Ascending aorta (tissue), 2 donors: ENCODE measurements at places on chromosomes 16 and 17. TPM values are rescaled to one million over a fixed set of nuclear protein-coding genes. Genes with fewer than 3 reads are reported as not detected.

Gene STH
- not detected for total RNA-seq

Gene METTL16
- 15.3 TPM for total RNA-seq

Gene ZG16B
- total RNA-seq: not detected

Gene TBC1D3H
- not detected for total RNA-seq

Gene CMTM4
- 20.1 TPM for total RNA-seq

Gene CDH16
- not detected for total RNA-seq

Gene WFIKKN1
- not detected for total RNA-seq

Gene SETD1A
- total RNA-seq: 8.3 TPM

Gene SLC16A5
- 101 TPM for total RNA-seq

- DNase-seq: no peak
- no peak overlapping the region for H3K27ac ChIP-seq
- no peaks in the 10 kb centered on the region for H3K4me1 ChIP-seq
- no peaks in the 10 kb centered on the region for H3K27me3 ChIP-seq
Observed at GRCh38 chr17:14133104-14133503, 63.8 kb downstream of the COX10 start.

DNA sequence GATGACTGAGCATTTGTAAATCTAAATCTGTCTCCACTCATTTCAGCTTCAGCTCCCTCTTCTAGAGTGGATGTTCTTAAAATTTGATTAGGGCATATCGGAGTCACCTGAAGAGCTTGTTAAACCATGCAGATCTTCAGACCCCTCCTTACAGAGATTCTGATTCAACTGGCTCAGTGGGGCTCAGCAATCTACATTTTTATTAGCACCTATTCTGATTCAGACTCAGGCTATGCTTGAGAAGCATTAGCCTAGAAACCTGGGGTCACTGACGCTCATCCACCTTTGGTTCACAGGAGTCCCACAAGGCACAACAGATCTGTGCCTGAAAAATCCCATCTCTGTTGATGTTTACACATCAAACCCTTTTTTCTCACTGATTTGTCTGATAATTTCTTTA, 365.6 kb downstream of the GRIN2A start:
- no peak overlapping the region for H3K4me3 ChIP-seq
- H3K36me3 ChIP-seq: no peaks in the 10 kb centered on the region
- no peak for DNase-seq
- H3K27me3 ChIP-seq: no peaks in the 10 kb centered on the region
- H3K27ac ChIP-seq: no peak overlapping the region
- H3K4me1 ChIP-seq: no peaks in the 10 kb centered on the region

DNA sequence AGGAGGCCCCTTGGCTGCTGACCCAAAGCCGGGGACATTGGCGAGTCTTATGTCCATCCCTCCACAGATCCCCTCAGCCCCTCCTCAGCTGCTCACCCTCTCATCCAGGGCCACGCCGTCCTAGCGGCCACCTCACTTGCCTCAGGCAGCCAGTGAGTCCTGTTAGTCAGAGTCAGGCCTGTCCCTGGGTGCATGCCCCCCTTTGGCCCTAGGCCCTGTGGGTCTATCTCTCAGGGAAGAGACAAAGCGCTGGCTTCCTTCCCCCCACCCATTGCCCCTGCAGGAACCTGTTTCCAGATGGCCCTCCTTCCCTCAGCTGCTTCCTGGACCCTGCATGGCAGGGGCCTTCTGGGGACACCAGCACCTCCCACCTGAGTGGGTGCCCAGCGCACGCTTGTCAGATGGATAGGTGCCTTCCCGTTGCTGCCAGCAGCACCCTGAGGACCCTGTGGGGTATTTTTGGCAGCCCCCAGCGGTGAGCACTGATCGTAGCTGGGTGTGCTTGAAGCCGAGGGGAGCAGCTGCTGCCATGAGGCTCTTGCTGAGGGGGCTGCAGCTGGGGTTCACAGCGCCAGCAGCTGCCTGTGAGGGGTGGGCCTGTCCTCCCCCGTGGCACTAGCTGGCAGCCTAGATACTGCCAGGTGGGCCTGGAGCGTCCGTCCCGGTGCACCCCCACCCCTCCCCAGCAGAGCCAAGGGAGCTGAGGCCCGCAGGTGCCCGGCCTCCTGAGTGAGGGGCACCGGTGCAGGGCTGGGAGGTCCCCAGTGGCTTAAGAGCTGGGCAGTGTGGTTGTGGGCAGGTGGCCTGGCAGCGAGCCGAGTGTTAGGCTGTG, 8.4 kb downstream of the DBNDD1 start:
- no peak for DNase-seq
- no peaks in the 10 kb centered on the region for H3K4me1 ChIP-seq

GRCh38 chr17:81738801-81739393, 26.8 kb downstream of the SLC25A10 start:
- no peak for DNase-seq
- H3K4me3 ChIP-seq: no peak overlapping the region
- no peaks in the 10 kb centered on the region for H3K27me3 ChIP-seq

DNA sequence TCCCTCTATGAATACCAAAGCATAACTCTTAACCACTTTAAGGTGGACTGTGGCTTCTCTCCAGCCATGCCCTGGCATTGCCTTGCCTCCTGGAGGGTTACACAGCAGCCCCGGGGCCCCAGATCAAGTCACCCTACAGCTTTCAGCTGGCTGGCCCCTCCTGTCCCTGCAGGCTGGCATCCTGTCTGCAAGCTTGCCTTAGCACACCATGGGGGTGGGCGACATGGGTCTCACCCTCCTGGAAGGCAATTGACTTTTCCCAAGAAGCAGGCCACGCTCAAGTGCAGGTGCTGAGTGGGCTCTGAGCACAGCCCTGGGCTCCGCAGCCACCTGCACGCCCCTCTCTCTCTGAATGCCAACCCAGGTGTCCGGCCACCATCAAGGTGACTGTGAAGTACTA, 25.8 kb upstream of the AKTIP start:
- no peak for DNase-seq
- H3K4me1 ChIP-seq: no peaks in the 10 kb centered on the region
- no peaks in the 10 kb centered on the region for H3K36me3 ChIP-seq
- no peaks in the 10 kb centered on the region for H3K27me3 ChIP-seq
- H3K27ac ChIP-seq: no peak overlapping the region
- no peak overlapping the region for H3K4me3 ChIP-seq

DNA sequence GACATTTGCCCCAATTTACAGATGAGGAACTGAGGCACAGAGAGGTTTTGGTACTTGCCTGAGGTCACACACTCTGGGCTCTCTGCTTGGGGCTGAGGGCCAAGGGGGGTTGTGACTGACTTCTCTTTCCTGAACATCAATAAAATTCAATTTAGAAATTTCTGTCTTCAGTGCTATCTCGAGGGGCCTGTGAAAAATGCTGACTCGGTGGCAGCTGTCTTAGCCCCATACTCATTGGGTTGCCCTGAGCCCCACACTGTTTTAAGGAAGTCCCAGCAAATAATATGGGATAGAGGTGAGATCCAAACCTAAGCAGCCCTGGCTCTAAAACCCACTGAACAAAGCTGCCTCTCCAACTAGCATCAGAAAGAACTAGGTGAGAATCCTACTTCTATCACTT, 7.0 kb upstream of the BRCA1 start:
- H3K36me3 ChIP-seq: peaks cover 5% of the 10 kb centered on the region
- H3K27me3 ChIP-seq: no peaks in the 10 kb centered on the region
- no peaks in the 10 kb centered on the region for H3K4me1 ChIP-seq
- H3K4me3 ChIP-seq: no peak overlapping the region
- no peak for DNase-seq

DNA sequence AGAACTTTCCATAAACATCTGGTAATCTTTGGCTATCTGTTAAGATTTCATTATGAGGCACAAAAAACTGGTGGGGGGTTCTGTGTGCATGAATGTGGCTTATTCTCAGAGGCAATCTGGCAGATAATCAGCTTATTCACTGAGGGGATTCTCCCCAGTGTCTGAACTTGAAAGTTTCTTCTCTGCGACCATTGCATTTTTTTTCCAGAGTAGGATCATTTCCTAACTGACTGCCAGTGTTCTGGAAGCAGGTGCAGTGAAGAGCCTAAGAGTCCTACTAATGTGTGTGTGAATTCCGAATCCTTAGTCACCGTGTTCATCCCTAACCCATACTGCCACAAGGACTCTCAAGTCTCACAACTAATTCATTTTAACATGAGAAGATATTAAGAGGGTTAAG, 64.9 kb upstream of the LRRC37A3 start:
- H3K4me1 ChIP-seq: peaks cover 7% of the 10 kb centered on the region
- no peak for DNase-seq
- H3K27me3 ChIP-seq: no peaks in the 10 kb centered on the region
- H3K36me3 ChIP-seq: no peaks in the 10 kb centered on the region
- H3K4me3 ChIP-seq: no peak overlapping the region
- no peak overlapping the region for H3K27ac ChIP-seq

- peak overlapping the region; percentile 99 for H3K27ac ChIP-seq
- H3K4me1 ChIP-seq: peaks cover 43% of the 10 kb centered on the region
- DNase-seq: peak; percentile 67
Observed at GRCh38 chr17:8149419-8150193, 2.6 kb downstream of the PER1 start.

- DNase-seq: no peak
- no peaks in the 10 kb centered on the region for H3K36me3 ChIP-seq
- no peaks in the 10 kb centered on the region for H3K4me1 ChIP-seq
- peak overlapping the region; percentile 76 for H3K4me3 ChIP-seq
Observed at GRCh38 chr17:10197721-10198508, 491 bp downstream of the GAS7 start.

DNA sequence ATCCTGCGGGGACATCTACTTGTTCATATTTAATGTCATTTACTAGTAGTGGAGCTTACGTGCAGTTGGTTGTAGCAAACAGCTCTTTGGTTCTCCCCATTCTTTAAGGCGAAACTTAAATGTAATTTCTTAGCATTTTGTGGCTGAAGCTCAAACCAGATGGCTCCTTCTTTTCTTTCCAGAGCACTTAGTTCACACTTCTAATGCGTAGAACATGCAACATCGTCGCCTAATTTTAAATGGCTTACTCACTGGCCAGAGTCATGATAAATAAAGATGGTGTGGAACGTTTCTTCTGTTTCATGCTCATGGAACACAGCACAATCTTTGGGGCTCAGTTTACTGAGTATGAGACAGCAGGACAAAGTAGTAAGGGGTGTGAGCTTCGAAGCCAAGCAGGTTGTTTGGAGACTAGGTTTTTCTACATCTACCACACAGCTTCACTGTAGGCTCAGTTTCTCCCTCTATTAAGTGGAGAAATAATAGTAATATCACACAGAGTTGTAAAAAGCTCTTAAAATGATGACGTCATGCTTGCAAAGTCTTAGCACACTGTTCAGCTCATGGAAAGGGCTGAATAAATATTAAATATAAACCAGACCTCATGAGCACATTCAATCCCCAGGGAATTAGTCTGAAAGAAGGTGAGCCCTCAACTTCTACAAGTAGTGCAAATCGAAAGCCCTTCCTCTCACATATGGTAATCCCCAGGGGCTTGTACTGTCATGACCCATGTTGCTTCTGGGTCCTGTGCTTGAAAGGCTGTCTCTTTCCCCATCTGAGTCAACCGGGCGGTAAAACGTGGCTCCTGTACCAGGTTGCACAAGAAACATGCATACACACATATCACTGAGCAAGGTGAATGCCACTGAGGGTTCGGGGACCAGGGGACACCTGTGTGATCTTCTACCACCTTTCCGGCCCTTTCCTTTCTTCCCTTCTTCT, 384.3 kb downstream of the CDH13 start:
- no peaks in the 10 kb centered on the region for H3K36me3 ChIP-seq
- DNase-seq: no peak
- H3K27me3 ChIP-seq: no peaks in the 10 kb centered on the region
- peak overlapping the region; percentile 12 for H3K4me3 ChIP-seq
- H3K4me1 ChIP-seq: no peaks in the 10 kb centered on the region

- H3K36me3 ChIP-seq: no peaks in the 10 kb centered on the region
- peak; percentile 60 for DNase-seq
- H3K4me3 ChIP-seq: peak within 1 kb of the TSS; percentile 77
Observed at GRCh38 chr17:48577946-48578615, at the start of gene HOXB4. TSS of gene HOXB4 (minus strand) at chr17:48578350. CDS start at chr17:48578319, 31 bp downstream.

DNA sequence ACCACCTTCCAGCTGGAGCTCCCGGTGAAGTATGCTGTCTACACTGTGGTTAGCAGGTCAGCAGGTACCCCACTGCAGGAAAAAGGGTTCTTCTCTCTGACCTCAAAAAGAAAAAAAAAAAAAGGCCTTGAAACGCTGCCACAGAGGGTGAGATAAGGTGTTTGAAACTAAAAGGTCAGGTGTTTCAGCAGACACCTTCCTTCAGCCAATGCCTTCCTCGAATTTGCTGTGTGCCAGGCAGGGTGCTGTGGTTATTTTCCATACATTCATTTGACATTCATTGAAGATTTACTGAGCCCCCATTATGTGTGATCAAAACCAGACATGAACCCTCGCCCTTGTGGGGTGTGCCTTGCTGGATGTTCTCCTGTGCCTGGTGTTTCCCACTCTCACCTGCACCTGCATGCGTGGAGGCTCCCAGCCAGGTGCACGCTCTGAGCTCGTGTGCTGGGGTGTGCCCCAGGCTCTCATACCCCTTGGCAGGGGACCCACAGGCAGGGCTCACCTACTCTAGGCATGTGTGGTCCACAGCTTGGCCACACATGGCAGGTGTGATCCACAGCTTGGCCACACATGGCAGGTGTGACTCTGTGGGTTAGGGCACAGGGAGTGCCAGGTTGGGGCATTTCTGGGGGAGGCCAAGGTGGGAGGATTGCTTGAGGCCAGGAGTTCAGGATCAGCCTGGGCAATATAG, 15.8 kb upstream of the ITGAD start:
- H3K36me3 ChIP-seq: no peaks in the 10 kb centered on the region
- H3K4me3 ChIP-seq: no peak overlapping the region
- no peaks in the 10 kb centered on the region for H3K27me3 ChIP-seq

DNA sequence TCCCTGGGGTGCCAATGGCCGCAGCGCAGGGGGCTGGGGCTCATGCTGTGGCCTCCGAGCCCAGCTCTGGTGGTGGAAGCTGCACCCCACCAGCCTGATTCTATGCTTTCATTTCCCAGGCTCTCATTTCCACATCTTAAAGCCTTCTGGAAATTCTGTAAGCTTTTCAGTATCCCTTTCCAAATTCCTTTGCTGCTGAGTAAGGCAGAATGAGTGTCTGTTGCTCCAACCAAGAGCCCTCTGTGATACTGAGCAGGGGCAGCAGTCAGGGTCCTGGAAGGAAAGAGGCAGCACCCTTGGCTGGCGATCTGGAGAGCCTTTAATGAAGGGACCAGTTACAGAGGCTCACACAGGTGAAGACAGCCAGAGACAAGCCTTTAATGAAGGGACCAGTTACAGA, 79.5 kb upstream of the FOXF1 start:
- H3K27ac ChIP-seq: no peak overlapping the region
- no peaks in the 10 kb centered on the region for H3K4me1 ChIP-seq
- no peaks in the 10 kb centered on the region for H3K27me3 ChIP-seq
- no peaks in the 10 kb centered on the region for H3K36me3 ChIP-seq
- H3K4me3 ChIP-seq: no peak overlapping the region

DNA sequence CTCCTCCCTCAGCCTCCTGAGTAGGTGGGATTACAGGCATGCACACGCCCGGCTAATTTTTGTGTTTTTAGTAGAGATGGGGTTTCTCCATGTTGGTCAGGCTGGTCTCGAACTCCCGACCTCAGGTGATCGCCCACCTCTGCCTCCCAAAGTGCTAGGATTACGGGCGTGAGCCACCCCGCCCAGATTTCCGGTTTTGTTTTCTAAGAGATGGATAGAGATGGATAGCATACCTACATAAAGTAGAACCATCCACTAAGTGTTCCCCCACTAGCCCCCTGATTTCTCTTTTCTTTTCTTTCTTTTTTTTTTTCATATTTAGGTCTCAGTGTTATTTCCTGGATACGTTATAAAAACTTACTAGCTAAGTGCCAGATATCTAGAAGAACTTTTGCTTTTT, 2.0 kb downstream of the WSB1 start:
- H3K4me3 ChIP-seq: peak overlapping the region; percentile 72
- H3K36me3 ChIP-seq: no peaks in the 10 kb centered on the region
- no peak for DNase-seq
- H3K27me3 ChIP-seq: no peaks in the 10 kb centered on the region

GRCh38 chr16:75227361-75228142, 8.8 kb downstream of the CTRB1 start:
- no peak overlapping the region for H3K27ac ChIP-seq
- no peaks in the 10 kb centered on the region for H3K27me3 ChIP-seq
- DNase-seq: no peak
- H3K4me3 ChIP-seq: no peak overlapping the region
- no peaks in the 10 kb centered on the region for H3K4me1 ChIP-seq
